Renal cortical epithelial cell (primary cell): ENCODE measurements at places on chromosomes 5 and 9. TPM values are rescaled to one million over a fixed set of nuclear protein-coding genes. Genes with fewer than 3 reads are reported as not detected.

The TMEM161B gene
- total RNA-seq, result 17.4 and 19.4 TPM in 2 replicates

DNA sequence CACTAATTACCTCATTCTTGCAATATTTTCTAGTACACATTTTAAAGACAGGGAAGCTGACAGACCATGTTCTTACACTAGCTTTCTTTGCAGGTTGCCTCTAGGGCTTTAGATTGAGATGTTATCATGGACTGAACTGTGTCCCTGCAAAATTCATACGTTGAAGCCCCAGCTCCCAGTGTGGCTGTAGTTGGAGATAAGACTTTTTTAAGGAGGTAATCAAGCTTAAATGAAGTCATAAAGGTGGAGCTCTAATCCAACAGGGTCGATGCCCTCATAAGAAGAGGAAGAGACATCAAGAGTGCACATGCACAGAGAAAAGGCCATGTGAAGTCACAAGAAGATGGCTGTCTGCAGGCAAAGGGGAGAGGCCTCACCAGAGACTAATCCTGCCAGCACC, 471.2 kb upstream of the ACTBL2 start:
- no peak for DNase-seq

DNA sequence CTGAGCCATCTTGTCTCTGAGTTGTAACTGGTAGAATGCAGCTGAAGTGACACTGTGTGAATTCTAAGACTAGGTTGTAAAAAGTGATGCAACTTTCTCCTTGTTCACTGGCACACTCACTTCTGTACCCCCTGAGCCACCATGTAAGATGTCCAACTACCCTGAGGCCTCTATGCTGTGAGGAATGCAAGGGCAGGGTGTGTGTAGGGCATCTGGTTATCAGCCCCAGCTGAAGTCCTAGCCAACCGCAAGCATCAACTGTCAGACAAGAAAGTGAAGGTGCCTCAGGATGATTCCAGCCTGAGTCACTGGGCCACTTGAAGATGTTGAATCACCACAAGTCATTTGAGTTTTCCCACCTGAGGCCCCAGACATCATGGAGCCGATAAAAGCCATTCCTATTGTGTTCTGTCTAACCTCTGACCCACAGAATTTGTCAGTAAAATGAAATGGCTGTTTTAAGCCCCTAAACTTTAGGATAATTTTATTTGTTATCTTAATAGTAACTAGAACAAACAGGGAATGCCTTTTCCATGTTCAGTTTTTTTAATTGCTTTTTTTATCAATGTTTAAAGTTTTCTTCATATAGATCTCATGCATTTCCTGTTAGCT, 18.7 kb upstream of the RHOBTB3 start:
- peak; percentile 99 for DNase-seq

- peak; percentile 55 for DNase-seq
Measured at GRCh38 chr5:138789771-138790242, 36.6 kb downstream of the CTNNA1 start.

DNA sequence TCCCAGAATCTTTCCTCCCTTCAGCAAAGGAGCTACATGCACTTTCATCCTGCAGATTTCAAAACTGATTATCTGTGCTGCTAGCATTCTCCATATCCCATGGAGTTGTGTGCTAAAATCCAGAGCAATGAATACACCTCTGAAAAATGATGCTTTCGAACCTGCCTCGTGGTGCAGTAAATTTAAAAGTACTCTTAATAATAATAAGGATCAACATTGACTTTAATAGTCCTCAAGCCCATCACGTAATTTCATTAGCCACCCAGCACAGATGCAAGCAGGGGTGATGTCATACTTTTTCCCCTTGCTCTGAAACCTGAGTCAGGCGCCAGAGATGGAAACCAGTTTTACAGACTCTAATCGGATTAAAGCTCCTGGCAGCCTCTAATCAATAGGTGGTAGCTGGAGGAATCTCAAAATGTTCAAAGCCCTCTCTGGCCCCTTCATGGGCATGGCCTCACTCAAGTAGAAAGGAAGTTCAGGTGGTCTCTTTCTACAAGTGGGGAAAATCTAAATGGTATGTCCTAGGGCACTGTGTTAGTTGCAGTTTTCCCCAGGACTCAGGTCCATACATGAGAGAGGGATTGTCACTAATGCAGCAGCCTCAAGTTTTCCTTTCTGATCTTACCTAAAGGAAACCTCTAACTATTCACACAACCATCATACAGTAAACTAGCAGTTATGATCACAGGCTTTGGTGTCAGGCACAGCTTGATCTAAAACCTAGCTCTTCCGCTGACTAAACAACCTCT, 221.6 kb upstream of the SLC30A5 start:
- DNase-seq, result no peak

DNA sequence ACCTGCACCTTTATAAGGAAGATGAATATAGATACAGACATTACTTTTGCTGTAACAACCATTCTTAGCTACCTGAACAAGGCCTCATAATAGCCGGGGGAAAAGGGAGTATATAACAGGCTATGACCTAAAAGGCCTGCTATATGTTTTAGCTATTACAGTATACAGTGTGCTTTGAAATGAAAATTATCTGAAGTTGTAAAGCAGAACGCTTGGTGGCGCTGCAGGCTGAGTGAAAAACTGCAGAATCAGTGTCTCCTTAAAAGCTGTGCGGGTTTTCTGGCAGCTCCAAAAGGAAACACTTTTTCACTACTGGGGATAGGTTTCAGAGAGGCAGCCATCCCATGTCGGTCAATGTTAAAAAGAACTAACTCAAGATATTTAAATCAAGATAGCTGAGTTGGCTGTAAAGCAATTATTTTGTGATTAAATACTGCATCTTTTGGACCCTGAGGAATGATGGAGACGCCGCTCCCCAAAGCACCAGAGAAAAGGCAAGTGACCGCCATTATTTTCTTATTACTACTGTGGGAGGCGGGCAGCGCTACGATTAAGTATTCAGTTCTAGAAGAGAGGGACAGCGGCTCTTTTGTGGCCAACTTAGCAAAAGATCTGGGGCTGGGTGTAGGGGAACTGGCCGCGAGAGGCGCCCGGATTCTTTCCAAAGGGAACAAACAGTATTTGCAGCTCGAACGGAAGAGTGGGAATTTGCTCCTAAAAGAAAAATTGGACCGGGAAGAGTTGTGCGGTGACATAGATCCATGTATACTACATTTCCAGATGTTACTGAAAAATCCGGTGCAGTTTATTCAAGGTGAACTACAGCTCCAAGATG, 5.9 kb downstream of the PCDHB6 start:
- no peak for DNase-seq

GRCh38 chr5:21121213-21121612, 1133.2 kb upstream of the CDH18 start:
- peak; percentile 9 for DNase-seq

DNA sequence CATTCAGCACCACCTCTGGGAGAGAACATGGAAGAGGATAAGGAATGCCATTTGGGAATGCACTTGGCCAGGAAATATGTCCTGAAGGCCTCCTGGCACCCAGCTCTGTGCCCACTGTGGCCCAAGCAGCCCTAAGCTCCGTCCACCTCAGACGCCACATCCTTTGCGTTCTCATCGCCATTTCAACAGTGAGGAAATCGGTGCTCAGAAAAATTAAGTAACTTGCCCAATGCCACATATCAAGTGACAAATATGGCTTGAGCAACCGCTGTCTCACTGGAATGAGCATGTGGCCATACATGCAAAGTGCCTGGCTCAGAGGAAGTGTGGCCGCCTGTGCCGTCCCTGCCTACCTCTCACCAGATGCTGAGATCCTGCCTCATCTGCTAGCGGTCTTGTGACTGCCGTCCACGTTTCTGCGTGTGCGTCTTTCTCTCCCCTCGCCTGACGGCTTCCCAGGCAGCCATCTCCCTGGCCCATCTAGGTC, 984 bp upstream of the DOK3 start:
- no peak for DNase-seq

DNA sequence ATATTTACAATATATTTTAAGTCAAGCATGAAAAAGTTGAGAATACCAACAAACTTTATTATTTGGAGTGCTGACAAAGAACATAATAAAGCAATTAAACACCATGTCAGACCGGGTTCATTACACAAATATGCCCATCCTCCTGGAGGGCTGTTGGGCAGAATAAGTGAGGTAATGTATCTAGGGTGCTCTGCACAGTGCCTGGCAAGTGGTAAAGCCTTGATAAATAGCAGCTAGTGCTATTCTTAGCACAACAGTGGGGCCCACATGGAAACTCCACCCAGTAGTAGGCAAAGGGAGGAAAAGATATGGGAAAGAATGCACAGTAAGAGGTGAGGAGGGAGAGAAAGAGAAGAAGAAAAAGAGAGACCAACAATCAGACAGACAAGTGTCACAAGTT, 97.7 kb downstream of the SLC1A3 start:
- DNase-seq, result no peak

- peak; percentile 62 for DNase-seq
Measured at GRCh38 chr5:102421647-102422046, 77.2 kb downstream of the SLCO6A1 start.

DNA sequence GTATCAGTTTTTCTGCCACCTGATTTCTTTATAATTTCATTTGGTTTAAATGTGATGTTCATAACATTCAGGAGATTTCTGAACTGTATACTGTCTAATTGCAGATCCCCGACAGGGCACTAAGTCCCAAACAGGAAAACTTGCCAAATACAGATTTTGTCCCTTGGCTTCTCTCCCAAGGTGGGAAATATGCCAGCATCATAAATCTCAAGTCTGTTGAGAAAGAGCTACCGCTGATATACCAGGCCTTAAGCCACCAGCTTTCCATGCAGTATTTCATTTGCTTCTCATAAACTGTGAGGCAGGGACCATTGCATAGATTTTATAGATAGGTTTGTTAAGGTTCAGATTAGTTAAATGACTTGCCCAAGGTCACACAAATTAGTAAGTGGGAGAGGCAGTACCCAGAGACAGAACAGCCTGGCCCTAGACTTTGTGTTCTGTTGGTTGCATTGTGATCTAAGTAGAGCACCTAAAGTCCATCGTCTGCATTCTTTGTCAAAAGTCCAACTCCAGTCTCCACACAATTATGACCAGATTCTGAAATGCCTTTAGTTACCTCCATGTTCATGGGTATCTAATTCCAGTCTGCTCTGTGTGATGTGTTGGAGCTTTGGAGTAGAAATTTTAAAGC, 16.2 kb downstream of the GPR21 start:
- peak; percentile 45 for DNase-seq

GRCh38 chr5:139364466-139364865, 18.6 kb downstream of the SLC23A1 start:
- no peak for DNase-seq

DNA sequence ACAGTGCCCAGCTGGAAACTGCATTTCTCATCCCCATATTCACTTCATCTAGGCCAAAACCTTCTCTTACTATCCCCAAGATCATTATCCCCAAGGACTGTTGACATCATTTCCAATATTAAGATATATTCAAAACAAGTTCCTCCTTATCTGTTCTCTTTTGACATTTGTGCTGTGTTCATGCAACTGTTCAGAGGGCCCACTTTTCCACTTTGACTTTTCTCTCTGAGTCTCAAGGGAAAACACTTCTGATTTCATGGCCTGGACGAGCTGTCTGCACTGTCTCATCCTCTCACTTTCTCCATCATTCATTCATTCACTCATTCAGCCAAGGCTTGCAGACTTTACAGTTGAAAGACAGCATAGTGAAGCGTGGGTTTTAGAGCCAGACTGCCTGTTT, 173.7 kb upstream of the DAPK1 start:
- no peak for DNase-seq
